Hematopoietic multipotent progenitor cell (in vitro differentiated cells): ENCODE measurements at places on chromosomes 4 and X. TPM values are rescaled to one million over a fixed set of nuclear protein-coding genes. Genes with fewer than 3 reads are reported as not detected.

- DNase-seq = no peak
These were observed 29.5 kb downstream of the CXXC4 start for GRCh38 chr4:104465201-104465600.

DNA sequence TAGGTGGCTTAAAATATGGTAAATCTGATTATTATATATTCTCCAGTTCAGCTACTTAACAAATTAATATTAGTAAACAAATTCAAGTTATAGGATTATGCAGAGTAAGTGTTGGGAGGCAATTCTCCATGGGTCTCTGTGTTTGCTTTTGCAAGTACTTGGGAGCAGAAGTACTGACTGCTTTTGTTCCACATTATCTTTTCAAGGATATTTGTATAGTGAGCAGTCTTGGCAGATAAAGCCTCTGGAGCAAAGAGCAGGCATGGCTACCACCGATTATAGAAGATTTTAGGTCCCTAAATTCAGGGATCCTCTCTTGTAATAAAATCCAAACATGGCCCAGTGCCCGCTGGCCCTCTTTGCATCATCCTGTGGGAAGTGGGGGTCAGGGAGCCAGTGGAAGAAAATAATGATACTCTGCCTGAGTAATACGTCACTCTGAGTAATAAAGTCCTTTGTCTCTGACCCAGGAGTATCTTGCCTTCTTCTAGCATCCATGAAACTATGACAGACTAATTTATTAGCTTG is 23.2 kb downstream of the NDNF start:
- DNase-seq = no peak

GRCh38 chrX:10119399-10119990 is 37.3 kb upstream of the CLCN4 start:
- peak; percentile 78 for DNase-seq

DNA sequence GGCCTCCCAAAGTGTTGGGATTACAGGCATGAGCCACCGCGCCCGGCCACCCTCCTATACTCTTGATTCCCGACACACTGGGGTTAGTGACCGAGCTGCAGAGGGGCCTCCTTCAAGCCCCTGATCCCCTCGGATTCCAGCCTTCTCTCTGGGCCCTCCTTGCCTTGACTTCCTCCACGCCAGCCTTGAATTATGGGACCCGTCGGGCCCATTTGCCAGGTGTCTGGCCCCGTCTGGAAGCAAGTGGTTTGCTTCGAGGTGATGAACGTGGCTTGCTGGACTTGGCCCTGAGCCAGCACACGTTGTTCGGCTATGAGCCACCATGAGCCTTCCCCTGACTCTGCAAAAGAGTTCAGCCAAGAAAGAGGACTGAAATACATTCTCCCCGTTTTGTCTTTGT is 37.4 kb upstream of the GRPEL1 start:
- no peak for DNase-seq

GRCh38 chr4:2220016-2220630 is 21.8 kb downstream of the HAUS3 start:
- peak; percentile 71 for DNase-seq

DNA sequence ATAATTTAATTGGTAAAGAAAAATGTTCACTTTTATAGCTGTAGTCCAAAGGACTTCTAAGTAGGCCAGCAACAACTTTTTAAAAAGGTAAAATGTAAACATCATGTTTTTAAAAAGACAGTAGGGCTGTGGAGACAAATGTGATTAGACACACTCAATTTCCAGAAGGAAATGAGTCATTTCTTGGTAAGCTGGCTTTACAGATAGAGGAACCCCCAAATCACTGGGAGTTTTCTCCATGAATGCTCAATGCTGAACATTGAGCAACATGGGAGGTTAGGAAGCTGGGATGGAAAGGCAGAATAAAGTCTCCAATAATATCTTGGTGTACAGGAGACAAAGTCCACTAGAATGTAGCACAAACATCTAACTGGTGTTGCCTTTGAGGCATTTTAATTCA is 121.3 kb downstream of the NWD2 start:
- peak; percentile 14 for DNase-seq

- DNase-seq = no peak
These were observed 183.7 kb upstream of the BCOR start for GRCh38 chrX:40281336-40282005.

The SPIN2A gene
- total RNA-seq = 0.27 TPM

The EMCN gene
- 1.3 TPM for total RNA-seq

The EPGN gene
- total RNA-seq = under 0.01 TPM
